ENCODE measurements at places on chromosomes 5 and 9.

- no peak for DNase-seq
These were observed 15.4 kb downstream of the ZNF622 start for GRCh38 chr5:16450163-16450562.

DNA sequence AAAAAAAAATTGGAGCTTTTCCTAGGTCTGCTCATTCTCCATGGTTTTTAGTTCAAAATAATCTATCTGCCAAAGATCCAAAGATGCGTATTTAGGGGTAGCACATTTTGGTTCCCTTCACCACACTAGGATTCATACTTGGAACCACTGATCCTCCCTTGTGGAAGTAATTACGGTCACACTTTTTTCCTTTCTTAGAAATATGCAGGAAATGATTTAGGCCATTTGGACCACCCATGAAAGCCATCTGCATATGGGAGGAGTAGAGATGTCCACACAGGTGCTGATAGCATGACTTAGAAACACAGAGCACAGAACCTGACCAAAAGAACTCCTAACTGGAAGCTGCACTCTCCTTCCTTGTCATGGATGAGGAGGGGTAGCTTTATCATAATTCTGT, 105.9 kb upstream of the RAI14 start:
- DNase-seq = no peak

DNA sequence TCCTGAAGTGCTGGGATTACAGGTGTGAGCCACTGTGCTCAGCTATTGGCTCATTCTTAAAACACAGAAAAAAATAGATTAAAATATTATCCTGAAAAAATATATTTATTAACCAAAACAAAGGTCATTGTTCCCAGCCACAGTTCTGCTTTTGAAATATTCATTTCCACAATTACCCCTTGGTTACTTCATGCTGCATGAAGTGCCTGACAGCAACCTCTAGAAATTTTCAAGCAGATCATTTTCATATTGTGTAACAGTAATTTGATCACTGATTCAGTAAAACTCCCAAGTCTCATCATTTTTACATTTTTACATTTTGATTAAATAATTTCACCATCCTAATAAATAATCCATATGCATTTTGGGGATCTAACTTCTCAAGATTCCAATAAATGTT, 18.8 kb upstream of the GNAQ start:
- no peak for DNase-seq

- no peak for DNase-seq
These were observed 87.6 kb downstream of the FGF1 start for GRCh38 chr5:142598338-142598700.

GRCh38 chr5:139149477-139150199, 48.5 kb downstream of the SIL1 start:
- no peak for DNase-seq

DNA sequence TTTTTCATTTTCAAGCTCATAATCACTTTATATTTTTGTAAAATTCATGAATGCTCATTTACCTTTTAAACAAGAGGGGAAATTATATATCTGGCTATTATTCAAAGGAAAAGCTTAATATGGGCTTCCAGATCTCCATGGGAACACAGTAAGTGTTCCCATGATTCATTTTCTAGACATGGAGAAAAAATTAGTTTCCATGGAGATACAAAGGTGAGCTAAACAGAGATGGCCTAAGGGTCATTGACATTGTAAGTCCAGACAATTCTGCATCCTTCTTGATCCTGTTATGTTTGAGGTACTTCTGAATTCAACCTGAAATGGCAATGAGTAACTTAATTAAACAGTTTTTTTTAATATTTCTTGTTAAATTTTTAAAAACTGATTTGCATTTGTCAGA, 341.4 kb upstream of the PRR16 start:
- no peak for DNase-seq

DNA sequence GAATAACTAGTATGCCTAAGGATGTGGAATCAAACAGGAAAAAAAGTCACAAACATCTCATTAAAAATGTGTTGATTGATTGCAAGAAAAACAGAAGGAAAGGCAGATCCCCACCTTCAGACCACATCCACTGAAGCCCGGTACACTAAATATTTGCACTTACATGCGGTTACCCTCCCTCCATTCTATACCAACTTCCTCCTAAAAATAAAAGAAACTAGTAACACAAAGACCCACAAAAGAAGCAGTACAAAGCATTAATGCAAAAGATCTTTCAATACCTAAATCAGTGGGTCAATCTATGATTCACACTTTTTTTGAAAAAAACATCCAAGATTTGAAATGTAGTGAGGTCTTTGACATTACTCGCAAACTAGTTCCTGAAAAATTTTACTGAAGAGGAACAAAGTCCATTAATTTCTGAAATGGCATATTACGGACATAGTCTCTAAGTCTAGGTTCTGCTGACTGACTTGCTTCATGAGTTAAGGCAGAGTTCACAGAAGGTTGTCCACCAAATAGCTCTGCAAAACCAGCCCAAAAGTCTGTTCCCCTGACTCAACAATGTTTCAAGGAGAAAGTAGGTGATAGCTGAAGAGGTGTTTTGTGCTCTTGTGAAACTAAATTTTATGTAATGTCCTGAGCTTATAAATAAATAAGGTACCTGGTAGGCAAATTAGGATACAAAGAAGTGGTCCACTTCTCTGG, 100.7 kb downstream of the PAM start:
- DNase-seq = no peak

DNA sequence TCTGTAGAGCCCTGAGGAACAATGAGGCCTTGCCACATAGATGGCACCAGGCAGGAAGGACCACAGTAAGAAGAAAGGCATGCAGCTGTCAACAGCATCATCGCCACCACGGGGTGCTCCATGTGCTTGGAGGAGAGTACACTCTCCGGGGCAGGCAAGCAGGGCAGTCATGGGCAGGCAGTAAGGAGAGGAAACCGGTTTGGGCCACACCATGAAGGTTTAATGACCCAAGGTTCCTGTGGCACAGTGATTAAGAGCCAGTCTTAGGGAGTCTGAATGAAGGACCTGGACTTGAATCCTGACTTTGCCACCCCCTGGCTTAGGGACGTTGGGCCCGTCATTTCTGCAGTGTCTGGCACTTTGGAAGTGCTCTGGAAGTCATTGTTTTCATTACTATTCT, 80.6 kb upstream of the ZBTB43 start:
- no peak for DNase-seq

DNA sequence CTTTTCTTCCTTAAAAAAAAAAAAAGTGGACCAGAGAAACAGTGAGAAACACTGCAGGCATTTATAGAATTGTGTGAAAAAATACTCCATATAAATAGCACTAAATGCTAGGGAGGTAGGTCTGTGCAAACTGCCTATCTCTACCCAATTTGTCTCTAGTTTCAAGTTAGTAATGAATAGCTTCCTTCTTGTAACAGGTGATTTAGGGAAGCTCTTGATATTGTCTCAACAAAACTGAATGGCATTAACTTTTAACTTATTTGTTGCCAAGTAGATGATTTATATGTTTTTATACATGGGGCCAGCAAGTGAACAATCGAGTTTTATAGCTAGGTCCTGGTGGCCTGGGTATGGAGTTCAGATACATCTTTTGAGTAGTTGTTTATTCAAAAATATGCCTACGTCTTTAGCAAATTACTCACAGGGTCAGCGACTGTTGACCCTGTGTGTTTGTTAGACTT, 283.6 kb downstream of the NR3C1 start:
- DNase-seq = no peak

DNA sequence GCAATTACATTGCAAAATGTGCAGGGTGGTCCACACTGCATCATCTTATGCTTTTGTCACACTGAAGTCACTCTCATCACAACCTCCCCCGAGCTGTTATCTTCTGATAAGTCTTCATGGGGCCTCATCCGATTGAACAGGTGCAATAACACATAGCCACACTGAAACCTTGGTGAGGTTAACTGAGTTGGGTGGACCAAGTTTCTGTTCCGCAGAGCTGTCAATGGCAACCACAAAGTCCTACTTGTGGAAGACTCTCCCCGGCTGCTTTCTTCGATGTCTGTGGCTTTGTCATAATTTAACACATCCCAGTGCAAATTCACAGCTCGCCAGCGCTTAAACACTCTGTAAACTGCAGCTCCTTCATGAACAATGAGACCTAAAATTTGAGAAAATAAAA, 112.2 kb downstream of the MARCHF11 start:
- no peak for DNase-seq

DNA sequence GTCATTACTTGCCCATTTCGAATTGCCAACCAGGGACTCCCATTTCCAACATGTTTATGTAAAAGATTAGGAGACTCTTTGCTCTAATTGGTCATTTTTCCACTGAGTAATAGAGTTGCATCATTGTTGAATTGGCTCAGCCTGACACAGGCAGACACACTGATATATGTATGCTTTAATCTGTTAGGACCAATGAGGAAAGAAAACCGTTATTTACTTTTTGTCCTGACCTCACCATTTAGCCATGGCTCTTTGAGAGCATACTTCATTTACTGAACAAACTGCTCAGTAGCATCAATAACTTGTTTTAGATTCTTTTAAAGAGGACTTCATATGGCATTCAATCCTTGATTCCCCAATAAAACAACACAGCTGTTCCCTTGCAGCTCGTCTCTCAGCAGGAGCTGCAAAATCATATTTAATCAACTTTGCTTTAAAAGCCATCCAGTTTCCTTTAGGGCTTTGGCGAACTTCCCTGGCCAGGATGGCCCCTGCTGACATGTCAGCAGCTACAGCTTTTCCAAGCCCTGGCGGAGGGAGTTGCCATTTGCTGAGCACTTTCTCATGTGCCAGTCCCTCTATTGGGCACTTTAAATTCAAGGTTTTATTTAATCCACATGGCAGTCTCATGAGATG, 251.5 kb upstream of the TNC start:
- no peak for DNase-seq

Data from anterior cingulate cortex (tissue), 58 donors.